A549 treated with ZK216348 at 1 μM for 4 hours (cell line): ENCODE measurements at places on chromosomes 16 and 17. TPM values are rescaled to one million over a fixed set of nuclear protein-coding genes. Genes with fewer than 3 reads are reported as not detected.

CNGB1 gene
- 0.22 to 0.33 TPM (median 0.29 TPM) in 4 of 5 replicates, not detected in the other for total RNA-seq

DYNLRB2 gene
- total RNA-seq = 0.69 to 0.93 TPM in 2 of 5 replicates, not detected in the others

KRT23 gene
- total RNA-seq = 0.08 to 0.31 TPM (median 0.18 TPM) in 3 of 5 replicates, not detected in the others

TMC8 gene
- total RNA-seq = 0.18 to 1.2 TPM (median 0.26 TPM) in 5 replicates

KRT33B gene
- not detected in 5 replicates for total RNA-seq

KCNH6 gene
- total RNA-seq = not detected in 5 replicates

GAST gene
- not detected in 5 replicates for total RNA-seq

KRTAP4-6 gene
- not detected in 5 replicates for total RNA-seq

FBXW10 gene
- 0.93 to 1.8 TPM (median 1.6 TPM) in 5 replicates for total RNA-seq

ZFP90 gene
- total RNA-seq = 4.9 to 9.4 TPM (median 8.8 TPM) in 5 replicates

TBC1D3H gene
- total RNA-seq = not detected in 5 replicates

MEOX1 gene
- total RNA-seq = not detected in 5 replicates

TNP2 gene
- not detected in 5 replicates for total RNA-seq

NPB gene
- 0.44 to 0.65 TPM (median 0.58 TPM) in 4 of 5 replicates, not detected in the other for total RNA-seq

TAF1C gene
- total RNA-seq = 16.1 to 37.0 TPM (median 31.8 TPM) in 5 replicates

KCNJ12 gene
- total RNA-seq = 0.67 to 1.5 TPM (median 1.4 TPM) in 5 replicates

AOC3 gene
- total RNA-seq = 1.1 to 2.5 TPM (median 1.2 TPM) in 5 replicates

CCDC47 gene
- 95.9 to 135 TPM (median 108 TPM) in 5 replicates for total RNA-seq

RNF43 gene
- total RNA-seq = 0.34 to 0.64 TPM (median 0.39 TPM) in 5 replicates

CALB2 gene
- total RNA-seq = 4.7 to 7.1 TPM (median 5.1 TPM) in 5 replicates

CSNK2A2 gene
- 51.4 to 68.3 TPM (median 57.3 TPM) in 5 replicates for total RNA-seq

DECR2 gene
- total RNA-seq = 18.5 to 31.1 TPM (median 25.8 TPM) in 5 replicates

EVI2B gene
- not detected in 5 replicates for total RNA-seq

KRT24 gene
- not detected in 5 replicates for total RNA-seq

SPNS3 gene
- not detected in 5 replicates for total RNA-seq

CCNF gene
- total RNA-seq = 16.8 to 24.3 TPM (median 23.8 TPM) in 5 replicates

ZNF48 gene
- 11.3 to 14.8 TPM (median 13.1 TPM) in 5 replicates for total RNA-seq

SLC25A10 gene
- 20.2 to 48.4 TPM (median 42.0 TPM) in 5 replicates for total RNA-seq

MYH1 gene
- not detected in 5 replicates for total RNA-seq

BLTP2 gene
- 61.0 to 66.2 TPM (median 61.5 TPM) in 5 replicates for total RNA-seq
